ENCODE measurements at places on chromosomes 2 and 18.

DNA sequence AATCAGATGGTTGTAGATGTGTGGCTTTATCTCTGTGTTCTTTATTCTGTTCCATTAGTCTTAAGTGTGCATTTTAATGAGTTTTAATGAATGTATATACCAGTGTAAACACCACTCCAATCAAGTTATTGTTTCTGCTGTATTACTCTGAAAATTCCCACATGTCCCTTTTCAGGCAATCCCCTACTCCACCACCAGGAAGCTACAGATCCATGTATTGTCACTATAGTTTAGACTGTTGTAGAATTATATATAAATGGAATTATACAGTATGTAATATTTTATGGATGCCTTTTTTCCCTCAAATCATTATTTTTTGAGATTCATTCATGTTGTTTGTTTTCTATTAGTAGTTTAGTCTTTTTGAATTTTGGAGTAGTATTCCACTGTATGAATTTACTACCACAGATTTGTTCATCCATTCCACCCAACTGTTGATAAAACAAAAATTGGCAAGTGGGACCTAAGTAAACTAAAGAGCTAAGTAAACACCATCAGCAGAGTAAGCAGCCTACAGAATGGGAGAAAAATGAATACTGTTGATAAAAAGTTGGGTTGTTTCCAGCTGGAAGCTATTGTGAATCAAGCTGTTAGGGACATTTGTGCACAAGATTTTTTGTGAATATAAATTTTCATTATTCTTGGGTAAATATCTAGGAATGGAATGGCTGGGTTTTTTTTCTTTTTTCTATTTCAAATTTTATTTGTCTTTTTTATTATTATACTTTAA lies 262.0 kb downstream of the CAMKMT start:
- DNase-seq, result no peak

DNA sequence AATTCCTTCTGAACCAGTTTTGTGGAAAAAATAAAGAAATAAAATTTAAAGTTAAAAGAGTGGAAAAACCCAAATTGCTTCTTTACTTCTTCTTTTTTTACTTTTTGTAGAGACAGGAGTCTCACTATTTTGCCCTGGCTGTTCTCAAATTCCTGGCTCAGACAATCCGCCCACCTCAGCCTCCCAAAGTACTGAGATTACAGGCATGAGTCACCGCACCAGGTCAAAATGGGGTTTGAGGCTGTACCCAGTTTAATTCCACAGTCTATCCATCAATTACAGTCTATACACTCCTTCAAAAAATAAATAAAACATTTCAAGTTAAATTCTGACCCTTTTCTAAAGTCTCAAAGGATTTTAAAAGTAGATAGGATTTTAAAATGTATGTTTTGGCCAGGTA lies 120.3 kb downstream of the FAM161A start:
- no peak for DNase-seq

- DNase-seq, result no peak
Observed at GRCh38 chr2:68464651-68465050, 2.4 kb downstream of the FBXO48 start.

DNA sequence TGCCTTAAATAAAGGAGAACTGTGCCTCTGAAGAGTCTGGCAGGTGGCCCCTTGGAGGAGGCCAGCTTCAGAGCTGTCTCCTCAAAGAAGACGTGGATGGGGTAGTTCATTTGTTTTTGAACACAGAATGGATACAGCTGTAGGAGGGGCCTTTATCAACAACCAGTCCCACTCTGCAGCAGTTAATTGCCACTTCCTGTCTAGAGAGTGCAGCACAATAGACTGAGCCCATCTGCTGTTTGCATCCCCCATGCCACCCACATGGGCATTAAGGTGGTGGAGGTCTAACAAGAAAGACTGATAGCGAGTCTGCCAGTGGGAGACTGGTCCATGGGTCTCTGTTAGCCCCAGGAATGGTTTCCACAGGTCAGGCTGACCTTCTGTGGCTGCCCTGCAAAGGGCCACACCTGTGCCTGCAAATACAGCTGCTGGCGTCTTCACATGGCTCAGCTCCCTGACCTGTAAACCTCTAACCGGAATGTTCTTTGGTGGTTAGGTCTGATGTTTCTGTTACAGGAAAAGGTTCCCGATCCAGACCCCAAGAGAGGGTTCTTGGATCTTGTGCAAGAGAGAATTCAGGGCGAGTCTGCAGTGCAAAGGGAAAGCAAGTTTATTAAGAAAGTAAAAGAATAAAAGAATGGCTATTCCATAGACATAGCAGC lies 153.3 kb upstream of the ITGA6 start:
- DNase-seq, result no peak

DNA sequence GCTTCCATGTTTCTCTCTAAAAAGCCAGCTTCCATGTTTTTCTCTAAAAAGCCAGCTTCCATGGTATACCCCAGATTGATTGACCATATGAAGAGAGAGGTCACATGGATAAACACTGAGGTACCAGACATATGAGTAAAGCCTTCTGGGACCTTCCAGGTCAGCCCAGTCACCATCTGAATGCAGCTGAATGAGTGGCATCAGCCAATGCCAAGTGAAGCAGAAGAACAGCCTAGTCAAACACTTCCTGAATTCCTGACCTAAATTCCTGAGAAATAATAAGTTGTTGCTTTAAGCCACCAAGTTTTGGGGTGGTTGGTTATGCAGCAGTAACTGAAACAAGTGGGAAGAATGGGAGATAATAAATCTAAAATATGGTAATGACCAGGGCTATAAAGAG lies 5.7 kb upstream of the ALS2 start:
- no peak for DNase-seq

DNA sequence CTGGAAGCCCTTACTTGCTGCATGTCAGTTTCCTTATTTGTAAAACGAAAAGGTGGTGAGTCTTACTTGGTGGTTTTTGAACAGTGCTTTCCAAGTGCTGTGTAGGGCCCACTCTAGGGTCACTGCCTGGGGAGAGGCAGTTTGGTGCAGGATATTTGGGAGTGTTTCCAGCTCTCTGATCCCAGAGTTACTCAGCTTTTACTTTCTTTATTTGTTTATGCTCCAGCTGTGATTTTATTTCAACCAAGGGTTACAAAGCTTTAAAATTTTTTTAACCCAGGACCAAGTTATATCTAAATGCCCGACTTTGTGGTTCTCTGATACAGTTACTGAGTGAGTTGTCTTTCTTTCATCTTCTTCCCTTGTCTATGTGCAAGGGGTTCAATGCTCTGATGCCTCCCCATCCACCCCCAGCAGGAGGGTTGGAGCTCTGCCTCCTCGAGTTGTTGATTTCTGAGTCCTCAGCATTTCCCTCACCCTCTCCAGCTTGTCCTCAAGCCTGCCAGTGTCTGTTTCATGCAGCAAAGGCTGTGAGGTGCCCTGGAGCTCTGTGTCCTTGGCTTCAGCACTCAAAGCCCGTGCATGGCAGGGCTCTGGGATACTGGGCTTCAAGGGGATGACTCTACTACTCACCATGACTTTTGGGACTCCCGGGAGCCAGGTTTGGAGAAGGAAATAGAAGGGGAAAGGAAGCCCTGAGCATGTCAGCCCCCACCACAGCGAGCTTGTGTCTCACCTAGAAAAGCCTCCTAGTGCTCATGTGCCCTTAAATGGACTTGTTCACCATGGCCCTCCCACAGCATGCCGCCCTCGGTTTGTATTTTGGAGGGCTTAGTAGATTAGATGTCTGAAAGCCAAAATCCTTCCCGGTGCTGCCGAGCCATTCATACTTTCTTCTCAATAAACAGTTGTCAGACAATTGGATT lies 236.8 kb downstream of the SETBP1 start:
- no peak for DNase-seq

GRCh38 chr2:172938713-172939375 lies 136.8 kb upstream of the MAP3K20 start:
- no peak for DNase-seq

GRCh38 chr2:21310493-21310892 lies 186.7 kb downstream of the TDRD15 start:
- DNase-seq, result no peak

- no peak for DNase-seq
Observed at GRCh38 chr2:224816816-224817215, 100.7 kb upstream of the CCDC195 start.

Data from spleen (tissue), 13 donors.